Stimulated activated CD8-positive, alpha-beta memory T cell treated with anti-CD3 and anti-CD28 coated beads, Interleukin-4, amount 100 ng/mL, for 4 hours (primary cell): ENCODE measurements at places on chromosomes 3 and 15.

- DNase-seq: no peak
Measured at GRCh38 chr3:126119008-126119675, 35.2 kb upstream of the SLC41A3 start.

- no peak for DNase-seq
Measured at GRCh38 chr3:55858727-55859126, 371.6 kb upstream of the WNT5A start.

- DNase-seq: no peak
Measured at GRCh38 chr15:66801266-66801665, 99.2 kb downstream of the SMAD6 start.

DNA sequence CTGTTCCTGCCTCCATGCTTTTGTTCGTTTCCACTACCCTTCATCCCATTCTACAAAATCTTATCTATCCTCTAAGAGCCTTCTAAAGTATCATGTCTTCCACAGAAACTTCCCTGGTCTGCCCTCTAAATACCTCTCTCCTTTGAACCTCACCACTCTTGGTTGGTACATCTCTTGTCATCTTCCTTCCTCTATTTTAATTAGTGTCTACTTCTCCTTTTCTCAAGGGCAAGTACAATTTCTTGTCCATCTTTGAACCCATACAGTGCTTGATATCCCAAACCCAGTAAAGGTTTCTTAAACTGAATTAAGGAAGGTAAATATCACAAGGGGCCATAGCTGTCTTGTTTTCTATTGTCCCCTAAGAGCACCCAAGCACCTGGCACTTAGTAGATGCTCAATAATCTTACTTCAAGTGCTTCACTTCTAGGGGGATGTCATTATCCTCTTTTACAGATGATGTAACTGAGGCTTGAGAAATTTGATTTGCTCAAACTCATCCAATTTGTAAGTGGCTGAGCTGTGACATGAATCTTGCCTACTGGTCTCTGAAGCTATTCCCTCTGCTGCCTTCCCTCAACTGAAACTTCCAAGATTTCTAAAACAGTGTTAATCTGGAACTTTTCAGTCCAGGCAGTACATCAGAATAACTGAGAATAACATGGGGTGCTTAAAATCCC is 2.6 kb upstream of the DAPK2 start:
- DNase-seq: no peak

GRCh38 chr3:47527952-47528725 is 14.6 kb upstream of the ELP6 start:
- no peak for DNase-seq
